Mucosa of descending colon (tissue), 3 donors: ENCODE measurements at places on chromosomes 4 and X. TPM values are rescaled to one million over a fixed set of nuclear protein-coding genes. Genes with fewer than 3 reads are reported as not detected.

GRCh38 chrX:104929324-104929723 is 291.2 kb downstream of the TEX13A start:
- no peak for DNase-seq

GRCh38 chr4:7865533-7865932 is 74.1 kb downstream of the AFAP1 start:
- no peak for DNase-seq

DNA sequence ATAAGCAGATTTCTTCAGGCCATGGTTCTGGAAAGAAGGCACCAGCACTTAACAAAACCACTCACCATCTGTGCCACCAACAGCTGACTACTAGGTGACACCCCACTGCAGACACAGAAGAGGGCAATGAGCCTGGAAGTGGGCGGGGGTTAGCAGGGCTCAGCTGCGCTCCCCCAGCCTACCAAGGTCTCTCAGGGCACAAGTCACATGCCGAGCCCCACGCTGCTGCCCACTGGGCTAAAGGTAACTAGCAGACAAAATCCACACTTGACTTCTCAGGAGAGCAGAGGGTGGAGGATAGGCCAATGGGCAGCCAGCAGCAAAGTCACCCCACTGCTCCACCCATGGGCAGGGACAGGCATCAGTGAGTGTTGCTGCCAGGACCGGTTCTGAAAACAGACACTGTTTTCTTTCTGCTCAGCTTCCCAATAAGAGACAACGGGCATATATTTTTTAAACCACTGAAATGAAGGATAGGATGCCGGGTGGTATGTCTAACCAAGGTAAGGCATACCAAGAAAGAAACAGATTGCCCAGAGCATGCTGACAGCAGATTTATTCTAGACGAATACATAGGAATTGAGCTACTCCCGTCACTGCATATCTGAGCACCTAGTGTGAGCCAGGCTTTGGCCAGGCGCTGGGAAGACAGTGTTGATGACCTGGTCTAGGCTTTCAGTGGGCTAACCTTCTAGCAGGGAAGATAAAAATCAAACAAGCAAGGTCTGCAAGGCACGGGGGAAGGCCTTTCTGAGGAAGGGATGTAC is 20.1 kb downstream of the ACSL1 start:
- peak; percentile 84 for DNase-seq

Gene SLC38A5
- 9.7 TPM for total RNA-seq

GRCh38 chr4:41212616-41213203 is 1.6 kb downstream of the APBB2 start:
- DNase-seq: no peak

DNA sequence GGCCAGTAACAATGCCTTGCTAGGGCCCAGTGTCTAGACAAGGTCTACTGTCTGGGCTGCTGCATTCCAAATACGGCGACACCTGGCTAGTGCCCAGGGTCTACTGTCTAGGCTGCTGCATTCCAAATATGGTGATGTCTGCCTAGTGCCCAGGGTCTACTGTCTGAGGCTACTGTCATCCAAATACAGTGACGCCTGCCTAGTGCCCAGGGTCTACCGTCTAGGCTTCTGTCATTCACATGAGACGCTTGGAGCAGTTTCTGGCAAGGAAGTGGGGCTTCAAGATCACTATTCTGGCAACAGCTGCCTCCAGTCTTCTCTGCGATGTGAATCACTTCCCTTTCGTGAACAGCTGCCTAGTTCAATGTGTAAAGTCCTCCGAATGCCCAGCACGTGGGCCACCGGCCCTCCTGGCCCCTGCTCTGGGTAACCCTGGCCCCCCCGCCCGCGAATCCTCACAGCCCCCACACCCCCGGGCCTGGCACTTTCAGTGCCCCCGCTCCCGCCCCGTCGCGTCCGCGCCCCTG is 12.7 kb downstream of the ACOX3 start:
- DNase-seq: no peak
